ENCODE measurements at places on chromosomes 1 and 21. TPM values are rescaled to one million over a fixed set of nuclear protein-coding genes. Genes with fewer than 3 reads are reported as not detected.

- no peak for DNase-seq
Observed at GRCh38 chr1:61515096-61515495, 209.8 kb downstream of the TM2D1 start.

DNA sequence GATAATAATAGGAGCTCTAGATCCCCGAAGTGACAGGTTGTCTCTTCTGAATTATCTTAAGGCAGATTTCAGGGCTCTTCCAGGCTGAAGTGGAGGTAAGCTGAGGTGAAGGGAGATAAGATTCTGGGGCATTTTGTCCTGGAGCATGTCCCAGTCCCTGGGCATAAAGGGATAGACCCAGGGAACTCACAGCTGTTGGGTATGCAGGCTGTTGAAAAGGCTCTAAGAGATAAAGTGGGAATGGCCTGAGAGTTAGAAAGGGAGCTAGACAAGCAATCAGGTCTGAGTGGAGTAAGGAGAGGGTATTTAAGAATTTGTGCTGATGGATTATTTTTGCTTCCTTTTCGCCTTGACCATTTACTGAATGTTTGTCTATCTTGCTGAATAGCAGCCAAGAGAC, 123.7 kb downstream of the NOS1AP start:
- DNase-seq, result no peak

- DNase-seq, result no peak
Observed at GRCh38 chr1:78913950-78914349, 92.6 kb downstream of the ADGRL4 start.

DNA sequence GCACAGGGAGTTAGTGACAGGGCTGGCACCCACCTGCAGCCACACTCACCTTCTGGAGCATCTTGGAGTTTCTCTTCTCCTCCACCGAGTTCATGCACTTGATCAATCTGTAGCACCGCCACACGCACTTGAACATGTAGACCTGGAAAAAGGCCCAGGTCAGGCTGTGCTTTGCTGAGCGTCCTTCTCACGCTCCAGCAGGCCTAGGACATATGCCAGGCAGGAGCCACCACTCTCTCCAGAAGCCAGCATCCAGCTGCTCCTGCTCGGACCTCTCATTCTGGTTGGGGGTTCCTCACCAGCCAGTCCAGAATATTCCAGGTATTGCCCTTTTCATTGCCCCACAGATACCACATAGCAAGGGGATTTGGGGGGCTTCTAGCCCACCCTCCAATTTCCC, 11.7 kb upstream of the MATN1 start:
- no peak for DNase-seq

DNA sequence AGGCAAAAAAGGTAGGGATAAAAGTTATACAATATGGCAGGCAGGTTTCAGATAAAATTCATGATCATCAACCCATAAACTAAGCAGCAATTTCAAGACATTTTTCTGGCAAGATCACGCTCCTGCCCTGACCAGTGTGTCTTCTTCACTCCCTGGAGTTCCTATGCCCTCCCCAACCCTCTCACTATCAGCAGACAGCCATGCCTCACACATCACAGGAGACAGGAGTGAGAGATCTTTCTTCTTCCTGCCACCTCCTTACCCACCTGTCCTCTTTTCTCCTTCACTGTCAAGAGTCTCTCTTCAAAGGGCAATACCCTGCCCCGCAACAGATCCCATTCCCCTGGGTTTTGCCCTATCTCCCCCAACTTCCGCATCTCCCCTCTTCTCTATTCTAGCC, 28.4 kb downstream of the COA6 start:
- no peak for DNase-seq

DNA sequence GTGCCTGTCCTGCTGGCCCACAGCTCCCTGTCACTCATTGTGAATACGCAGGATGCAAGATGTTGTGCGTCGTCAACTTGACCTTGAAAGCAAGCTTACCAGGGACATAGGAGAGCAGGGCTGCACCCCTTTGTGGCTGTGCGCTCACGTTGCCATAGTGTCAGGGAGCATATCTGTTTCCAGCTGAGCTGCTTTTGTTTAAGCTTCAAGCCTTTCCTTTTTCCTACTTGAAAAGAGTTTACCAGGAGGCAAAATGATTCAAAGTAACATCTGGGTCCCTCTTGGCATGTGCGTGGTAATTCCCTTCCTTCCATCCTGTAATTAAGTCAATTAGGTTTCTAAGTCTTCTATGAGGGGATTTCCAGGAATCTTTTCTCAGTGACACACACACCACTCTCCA, 537.1 kb downstream of the AJAP1 start:
- DNase-seq, result no peak

The RGSL1 gene
- total RNA-seq, result not detected

The RBP7 gene
- 2.1 TPM for total RNA-seq

The S100A1 gene
- total RNA-seq, result 1.9 TPM

The NPHS2 gene
- total RNA-seq, result 0.20 TPM

The PHGDH gene
- total RNA-seq, result 4.6 TPM

The A3GALT2 gene
- not detected for total RNA-seq

The EXTL2 gene
- total RNA-seq, result 5.5 TPM

The LY9 gene
- total RNA-seq, result 2.6 TPM

Data from left colon (tissue), 2 donors.